AG08395 (cell line): ENCODE measurements at places on chromosomes 16 and 17.

GRCh38 chr17:68584581-68585303 is 16.4 kb downstream of the FAM20A start:
- DNase-seq: no peak

GRCh38 chr16:80007231-80007630 is 406.7 kb upstream of the MAF start:
- DNase-seq: no peak

GRCh38 chr17:62093188-62094155 is 28.4 kb upstream of the MED13 start:
- DNase-seq: peak; percentile 85

DNA sequence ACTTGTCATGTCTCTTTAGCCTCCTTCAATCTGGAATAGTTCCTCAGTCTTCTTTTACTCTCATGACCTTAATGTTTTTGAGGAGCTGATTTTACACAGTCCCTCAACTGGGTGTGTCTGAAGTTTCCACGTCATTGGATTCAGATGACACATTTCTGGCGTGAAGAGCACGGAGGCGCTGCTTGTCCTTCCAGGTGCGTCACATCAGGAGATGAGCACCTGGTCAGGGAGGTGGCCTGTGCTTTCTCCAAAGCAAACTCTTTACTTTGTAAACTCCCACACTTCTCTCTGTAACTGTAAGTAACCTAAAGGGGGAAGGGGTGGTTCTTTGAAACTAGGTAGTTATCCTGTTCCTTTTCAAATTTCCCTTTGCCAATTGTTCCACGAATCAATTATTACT is 52.5 kb upstream of the MNT start:
- DNase-seq: no peak

- no peak for DNase-seq
These were observed 17.7 kb upstream of the RAP1GAP2 start for GRCh38 chr17:2778489-2778888.

GRCh38 chr17:21376759-21377690 is 868 bp downstream of the KCNJ12 start:
- peak; percentile 55 for DNase-seq

DNA sequence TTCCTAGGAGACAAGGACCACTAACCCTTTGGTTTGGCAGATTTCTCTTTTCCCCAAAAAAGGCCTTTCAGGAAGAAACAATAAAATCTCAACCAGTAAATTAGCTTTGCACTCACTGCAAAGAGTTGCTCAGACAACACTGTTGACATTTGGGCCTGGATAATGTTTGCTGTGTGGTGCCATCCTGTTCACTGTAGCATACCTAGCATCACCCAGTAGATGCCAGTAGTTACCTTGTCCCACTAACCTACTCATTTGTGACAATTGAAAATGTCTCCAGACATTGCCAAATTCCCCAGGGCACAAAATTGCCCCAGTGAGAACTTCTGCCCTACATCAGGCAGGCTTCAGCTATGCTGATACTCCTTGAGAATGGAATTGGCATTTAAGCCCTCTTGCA is 177.0 kb upstream of the ERCC4 start:
- no peak for DNase-seq

DNA sequence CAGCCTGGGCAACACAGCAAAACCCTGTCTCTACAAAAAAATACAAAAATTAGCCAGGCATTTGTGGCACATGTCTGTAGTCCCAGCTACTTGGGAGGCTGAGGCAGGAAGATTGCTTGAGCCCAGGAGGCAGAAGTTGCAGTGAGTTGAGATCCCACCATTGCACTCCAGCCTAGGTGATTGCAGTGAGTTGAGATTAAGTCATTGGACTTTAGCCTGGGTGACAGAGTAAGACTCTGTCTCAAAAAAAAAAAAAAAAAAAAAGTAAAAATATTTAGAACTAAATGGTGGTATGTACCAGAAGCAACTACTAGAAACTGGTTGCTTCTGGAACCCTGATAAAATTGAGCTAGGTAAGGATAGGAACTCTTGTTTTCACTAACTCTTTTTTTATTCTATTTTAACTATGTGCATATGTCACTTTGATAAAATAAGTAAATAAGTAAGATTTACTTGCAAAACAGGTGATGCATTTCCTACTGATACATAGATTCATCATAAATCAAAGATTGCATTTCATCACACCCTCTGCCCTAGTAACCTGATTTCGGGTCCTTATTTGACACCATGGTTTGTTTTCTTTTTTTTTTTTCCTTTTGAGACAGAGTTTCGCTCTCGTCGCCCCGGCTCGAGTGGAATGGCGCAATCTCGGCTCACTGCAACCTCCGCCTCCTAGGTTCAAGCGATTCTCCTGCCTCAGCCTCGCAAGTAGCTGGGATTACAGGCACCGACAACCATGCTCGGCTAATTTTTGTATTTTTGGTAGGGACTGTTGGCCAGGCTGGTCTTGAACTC is 66.0 kb downstream of the USP32 start:
- DNase-seq: no peak

- no peak for DNase-seq
These were observed 23.4 kb upstream of the SSTR2 start for GRCh38 chr17:73141411-73141810.

DNA sequence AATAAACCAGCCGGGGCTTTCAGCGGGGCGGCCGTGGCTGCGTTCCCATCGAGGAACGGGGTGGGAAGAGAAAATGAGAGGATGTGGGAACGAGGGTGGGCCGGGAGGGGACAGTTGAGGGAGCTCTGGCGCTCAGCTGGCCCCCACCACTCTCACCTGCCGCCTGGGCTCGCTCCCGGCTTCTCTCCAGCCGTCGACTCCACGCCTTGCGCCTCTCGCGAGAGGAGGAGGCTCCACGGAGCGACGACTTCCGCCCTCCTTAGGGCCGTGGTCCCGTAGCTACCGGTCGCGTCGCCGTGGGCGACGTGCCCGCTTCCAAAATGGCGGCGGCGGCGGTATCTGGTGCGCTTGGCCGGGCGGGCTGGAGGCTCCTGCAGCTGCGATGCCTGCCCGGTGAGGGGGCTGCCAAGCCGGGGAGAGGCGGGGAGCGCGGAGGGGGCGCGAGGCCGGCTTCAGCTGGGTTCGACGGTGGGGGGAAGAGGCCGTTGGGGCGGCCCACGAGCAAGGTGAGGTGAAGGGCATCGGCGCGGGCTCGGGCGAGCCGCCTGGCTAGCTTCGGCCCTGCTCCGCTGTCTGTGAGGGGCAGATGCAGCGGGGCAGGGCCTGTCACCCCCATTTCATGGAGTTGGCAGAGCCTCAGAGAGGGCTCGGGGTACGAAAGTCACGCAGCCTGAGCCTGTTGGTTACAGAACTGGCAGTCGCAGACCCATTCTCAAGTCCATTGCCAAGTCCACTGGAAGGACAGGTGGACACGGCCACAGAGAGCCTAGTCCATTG is at the start of the genes CIAPIN1 and COQ9:
Gene CIAPIN1 (minus strand): TSS at position 200 of the 777 bp plus-strand sequence. CDS start 6,457 bp downstream, outside the sequence.
Gene COQ9 (plus strand): TSS at position 294 of the 777 bp plus-strand sequence. CDS start 27 bp downstream, at position 321.
- DNase-seq: peak; percentile 96

- no peak for DNase-seq
These were observed 62.0 kb downstream of the GAS7 start for GRCh38 chr17:10136258-10136981.

DNA sequence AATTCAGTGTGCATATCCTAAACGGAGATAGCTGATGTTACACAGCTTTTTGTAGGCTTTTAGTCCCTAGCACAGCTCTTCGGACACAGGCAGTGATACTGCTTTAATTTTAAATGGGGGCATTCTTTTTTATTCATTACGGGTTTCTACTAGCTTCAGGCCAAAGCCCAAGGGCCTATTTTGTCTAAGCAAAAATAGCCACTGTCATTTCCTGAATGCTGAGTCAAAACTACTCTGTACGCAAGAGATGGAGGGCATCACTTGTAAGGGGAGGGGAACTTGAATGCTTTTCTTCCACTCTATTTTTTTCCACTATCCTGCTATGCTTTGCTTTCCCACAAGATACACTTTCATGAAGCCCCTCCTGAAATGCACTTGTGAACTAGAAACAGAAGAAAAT is 360.7 kb downstream of the PMP22 start:
- no peak for DNase-seq

GRCh38 chr17:55448681-55449080 is 27.0 kb upstream of the MMD start:
- no peak for DNase-seq
